ENCODE measurements at places on chromosomes 5 and 9. TPM values are rescaled to one million over a fixed set of nuclear protein-coding genes. Genes with fewer than 3 reads are reported as not detected.

SLC9A3 gene
- total RNA-seq = 3.0 TPM

REEP2 gene
- 3.5 TPM for total RNA-seq

WWC1 gene
- total RNA-seq = 2.4 TPM

TERT gene
- total RNA-seq = 10.1 TPM

CNTFR gene
- total RNA-seq = not detected

DNAJC21 gene
- 69.6 TPM for total RNA-seq

IL5 gene
- total RNA-seq = 7.0 TPM

TMEM252 gene
- total RNA-seq = not detected

ZFP37 gene
- total RNA-seq = 0.33 TPM

MYOZ3 gene
- 0.07 TPM for total RNA-seq

CAMSAP1 gene
- total RNA-seq = 45.2 TPM

LRRC19 gene
- total RNA-seq = not detected

- DNase-seq = no peak
These were observed 28.0 kb downstream of the SLC36A1 start for GRCh38 chr5:151475388-151475787.

DNA sequence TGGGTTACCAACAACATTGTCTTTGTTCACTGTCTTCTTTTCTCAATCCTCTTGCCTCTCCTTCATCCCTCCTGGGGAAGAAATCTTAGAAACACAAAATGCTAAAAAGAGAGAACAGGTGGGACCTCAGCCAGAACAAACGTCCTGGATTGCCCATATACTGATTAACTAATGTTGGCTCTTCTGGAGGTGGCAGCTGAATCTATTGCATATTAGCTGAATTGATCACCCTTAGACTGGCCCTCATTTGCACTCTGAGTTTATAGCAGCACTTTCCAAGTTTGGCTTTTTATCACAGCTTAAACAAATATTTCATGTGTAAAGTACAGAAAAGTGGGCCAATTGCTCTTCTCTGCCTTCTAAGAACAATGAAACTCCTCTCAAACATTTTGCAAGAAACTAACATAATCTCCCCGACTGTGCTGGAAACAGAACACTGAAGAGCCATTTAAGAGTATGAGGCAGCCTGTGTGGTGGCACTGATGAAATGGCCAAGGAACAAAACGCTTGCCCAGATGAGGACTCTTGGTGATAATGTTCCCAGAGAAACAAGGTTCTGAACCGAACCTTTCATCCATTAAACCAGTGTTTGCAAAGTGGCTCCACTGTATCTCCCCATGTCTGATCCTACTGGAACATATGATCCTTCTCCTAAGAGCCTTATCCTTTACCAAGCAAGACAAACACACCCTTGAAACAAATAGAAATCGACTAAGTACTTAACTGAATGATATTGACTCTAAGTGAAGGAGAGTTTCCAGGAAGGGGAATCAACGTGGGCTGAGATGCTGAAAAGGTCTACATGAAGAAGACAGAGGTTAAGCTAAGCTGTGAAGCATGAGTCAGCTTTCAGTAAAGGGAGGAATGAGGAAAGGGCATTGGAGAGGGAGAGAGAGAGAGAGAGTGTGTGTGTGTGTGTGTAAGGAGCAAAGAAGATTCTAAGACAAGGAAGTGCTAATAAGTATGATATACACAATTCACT lies 83.2 kb upstream of the LIFR start:
- no peak for DNase-seq

- no peak for DNase-seq
These were observed 113.8 kb downstream of the ALDH1A1 start for GRCh38 chr9:72839085-72839484.

- no peak for DNase-seq
These were observed 7.9 kb upstream of the ZNF608 start for GRCh38 chr5:124754206-124754927.

- no peak for DNase-seq
These were observed 53.6 kb upstream of the GABRB2 start for GRCh38 chr5:161600156-161600555.

- DNase-seq = no peak
These were observed 223.0 kb upstream of the DMRT1 start for GRCh38 chr9:618478-618877.

DNA sequence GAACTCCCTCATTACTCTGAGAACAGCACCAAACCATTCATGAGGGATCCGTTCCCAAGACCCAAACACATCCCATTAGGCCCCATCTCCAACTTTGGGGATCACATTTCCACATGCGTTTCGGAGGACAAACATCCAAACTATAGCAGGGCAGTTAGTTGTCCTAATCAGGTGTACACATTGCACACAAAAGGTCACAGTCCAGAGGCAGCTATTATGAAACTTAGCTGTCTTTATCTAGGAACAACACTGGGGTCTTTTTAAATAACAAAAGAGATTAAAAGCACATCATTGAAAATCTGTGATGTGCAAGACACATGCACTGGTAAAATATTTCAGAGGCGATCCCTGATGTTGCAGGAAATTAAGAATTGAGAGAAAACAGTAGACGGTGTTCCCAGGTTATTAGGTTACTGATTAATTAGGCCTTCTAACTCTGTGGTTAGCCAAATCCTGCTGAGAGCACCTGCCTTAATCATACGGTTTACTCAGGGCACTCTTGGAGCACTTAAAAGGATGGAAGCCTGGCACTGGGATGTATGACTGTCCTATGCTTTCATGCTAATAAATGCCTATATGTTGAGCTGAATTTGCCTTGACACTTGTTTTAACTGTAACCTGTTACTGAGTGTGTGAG lies 1574.5 kb upstream of the WWC1 start:
- no peak for DNase-seq

DNA sequence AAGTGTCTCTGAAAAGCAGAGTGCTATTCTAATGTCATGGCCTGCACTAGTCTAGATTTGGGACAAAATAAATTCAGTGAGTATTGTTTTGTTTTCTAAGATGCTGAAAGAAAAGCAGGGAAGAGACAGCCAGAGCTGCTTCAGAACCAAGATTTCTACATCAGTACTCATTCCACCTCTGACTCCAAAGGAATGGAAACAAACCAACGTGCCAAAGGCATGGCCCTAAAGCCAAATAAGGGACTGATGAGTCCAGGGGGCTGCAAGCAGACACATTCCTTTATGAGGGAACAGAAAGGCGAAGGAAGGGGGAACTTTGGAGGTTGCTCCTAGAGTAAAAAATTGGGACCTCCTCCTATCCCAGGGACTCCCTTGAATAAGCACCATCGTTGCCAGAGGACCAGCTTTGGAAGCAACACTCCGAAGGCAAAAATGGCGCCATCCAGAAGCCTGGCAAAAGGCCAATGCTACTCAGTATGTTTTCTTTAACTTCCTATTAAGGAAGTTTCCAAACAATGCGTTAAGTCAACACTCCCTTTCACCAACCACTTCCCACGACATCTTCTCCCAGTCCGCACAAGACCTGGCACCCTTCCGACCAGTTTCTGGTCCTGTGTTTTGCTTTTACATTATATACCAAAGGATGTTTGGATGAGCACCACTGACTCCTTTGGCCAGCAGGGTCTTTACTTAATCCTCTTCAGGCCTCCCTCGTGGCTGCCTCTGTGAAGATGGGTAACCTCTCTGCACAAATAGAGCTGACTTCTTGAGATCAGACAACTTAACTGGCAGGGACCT lies 31.6 kb downstream of the ADAM19 start:
- DNase-seq = no peak

DNA sequence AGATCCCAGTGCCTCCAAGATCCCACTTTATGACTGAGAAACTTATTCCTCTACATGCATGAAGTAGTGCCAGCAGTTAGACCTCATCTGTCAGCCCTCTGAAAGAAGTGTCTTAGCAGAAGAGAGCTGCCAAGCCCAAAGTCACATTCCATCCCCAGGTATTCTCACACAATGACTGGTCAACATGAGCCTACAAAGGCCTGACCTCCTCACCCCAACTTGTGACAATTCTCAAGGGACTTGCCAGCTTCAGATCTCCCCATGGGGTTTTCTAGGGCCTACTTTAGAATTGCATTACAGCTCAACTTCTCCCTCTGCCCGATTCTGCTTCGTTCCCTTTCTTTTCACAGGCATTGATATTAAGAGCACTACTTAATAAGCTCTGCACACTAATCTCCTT lies 393.8 kb upstream of the SLC30A5 start:
- DNase-seq = no peak

DNA sequence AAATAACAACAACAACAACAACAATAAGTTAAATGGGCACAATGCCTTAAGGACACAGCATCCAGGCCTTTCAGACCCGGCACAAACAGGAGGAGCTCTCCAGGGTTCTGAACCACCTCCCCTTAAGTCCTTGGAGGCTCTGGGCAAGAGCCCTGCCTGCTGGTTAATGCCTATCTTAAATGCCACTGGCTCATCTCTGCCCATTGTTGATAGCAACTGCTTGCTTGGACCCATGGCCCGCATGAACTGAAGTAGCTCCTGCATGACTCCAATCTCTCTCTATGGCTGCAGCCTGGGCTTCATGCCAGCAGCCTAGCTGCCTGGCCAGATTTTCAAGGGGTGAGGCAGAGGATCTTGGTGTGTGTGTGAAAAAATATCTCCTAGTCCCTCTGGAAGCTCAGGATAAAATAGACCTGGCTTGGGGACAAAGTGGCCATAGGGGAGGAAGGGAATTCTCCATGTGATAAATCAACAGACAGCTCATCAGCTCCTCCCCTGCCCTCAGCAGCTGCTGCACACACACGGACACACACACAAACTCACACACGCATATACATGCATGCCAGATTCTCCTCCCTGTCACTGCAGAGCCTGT lies 27.4 kb downstream of the FAM219A start:
- peak; percentile 80 for DNase-seq

DNA sequence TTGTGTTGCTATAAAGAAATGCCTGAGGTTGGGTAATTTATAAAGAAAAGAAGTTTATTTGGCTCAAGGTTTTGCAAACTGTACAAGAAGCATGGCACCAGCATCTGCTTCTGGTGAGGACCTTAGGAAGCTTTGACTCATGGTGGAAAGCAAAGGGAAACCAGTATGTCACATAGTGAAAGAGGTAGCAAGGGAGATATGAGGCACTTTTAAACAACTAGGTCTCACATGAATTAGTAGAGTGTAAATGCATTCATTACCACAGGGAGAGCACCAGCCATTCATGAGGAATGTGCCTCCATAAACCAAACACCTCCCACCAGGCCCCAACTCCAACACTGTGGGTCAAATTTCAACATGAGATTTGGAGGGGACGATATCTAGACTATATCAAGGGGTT lies 40.8 kb downstream of the OR2Y1 start:
- no peak for DNase-seq

GRCh38 chr9:116070256-116070914 lies 83.2 kb upstream of the PAPPA start:
- DNase-seq = no peak

DNA sequence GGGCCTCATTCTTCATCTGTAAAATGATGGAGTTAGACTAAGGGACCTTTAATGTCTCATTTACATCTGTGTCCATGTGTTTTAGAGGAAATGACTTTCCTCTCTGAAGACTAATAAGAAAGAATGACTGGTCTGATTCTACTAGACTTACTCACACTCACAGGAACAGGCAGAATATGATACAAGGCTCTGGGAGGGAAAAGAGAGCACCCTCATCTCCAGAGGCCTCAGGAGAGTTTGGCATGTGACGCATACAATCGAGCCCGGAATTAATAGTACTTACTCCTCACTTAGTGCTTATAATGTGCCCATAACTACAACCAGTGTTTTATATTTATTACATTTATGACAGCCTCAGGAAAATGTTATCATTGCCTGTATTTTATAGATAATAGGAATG lies 608.7 kb downstream of the KCTD16 start:
- DNase-seq = no peak

GRCh38 chr9:26750162-26750561 lies 142.4 kb downstream of the CAAP1 start:
- no peak for DNase-seq

- DNase-seq = no peak
These were observed 626.6 kb upstream of the SGCD start for GRCh38 chr5:155700333-155700732.

- DNase-seq = peak; percentile 94
These were observed 47.0 kb upstream of the TGFBR1 start for GRCh38 chr9:99057665-99058625.

DNA sequence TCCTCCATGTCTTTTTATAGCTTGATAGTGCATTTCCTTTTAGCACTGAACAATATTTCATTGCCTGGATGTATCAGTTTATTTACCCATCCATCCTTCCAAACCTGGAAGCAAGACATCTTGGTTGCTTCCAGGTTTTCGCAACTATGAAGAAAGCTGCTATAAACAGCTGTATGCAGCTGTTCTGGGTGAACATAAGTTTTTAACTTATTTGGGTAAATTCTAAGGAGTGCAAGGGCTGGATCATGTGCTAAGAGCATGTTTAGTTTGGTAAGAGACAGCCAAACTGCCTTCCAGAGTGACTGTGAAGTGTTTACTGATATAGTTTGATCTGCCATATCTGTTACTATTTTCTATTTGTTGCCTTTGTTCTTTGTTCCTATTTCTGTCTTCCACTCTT lies 58.5 kb downstream of the CSF2 start:
- DNase-seq = no peak

DNA sequence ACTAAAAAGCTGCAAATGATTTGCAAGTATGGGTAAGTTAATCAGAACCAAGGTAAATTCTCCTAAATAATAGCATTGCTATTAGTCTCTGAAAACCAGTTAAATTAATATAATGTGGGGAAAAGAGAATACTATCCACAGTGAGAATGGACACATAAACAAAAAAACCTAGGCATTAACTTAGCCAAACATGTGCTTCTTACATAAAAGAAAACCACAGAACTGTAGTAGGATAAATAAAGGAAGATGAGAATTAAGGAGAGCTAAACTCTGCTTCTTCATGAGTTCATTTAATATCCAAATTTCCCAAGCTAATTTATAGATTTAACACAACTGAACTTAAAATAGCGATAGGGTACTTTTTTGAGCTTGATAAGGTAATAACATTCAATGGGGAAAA lies 31.8 kb downstream of the ABCA1 start:
- no peak for DNase-seq

- DNase-seq = peak; percentile 76
These were observed 6.1 kb downstream of the ST6GALNAC4 start for GRCh38 chr9:127910613-127911205.

DNA sequence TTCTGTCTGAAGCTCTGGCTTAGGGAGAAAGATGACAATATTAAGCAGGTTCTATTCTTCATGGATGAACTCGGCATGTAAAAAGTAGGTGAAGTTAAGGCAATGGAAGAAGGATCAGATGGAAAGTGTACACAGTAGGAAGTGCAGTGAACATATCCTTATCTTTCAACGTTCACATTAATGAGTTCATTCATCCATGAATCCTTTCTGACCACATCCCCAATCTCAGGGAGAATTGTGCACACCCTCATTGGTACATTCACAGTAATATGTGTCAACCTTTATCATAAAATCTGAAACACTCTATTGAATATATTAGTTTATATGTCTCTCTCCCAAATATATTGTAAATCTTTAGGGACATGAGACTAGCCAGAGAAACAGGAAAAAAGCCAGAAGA lies 5.5 kb downstream of the GIN1 start:
- no peak for DNase-seq

GRCh38 chr5:159820692-159821091 lies 95.6 kb upstream of the ADRA1B start:
- DNase-seq = no peak

DNA sequence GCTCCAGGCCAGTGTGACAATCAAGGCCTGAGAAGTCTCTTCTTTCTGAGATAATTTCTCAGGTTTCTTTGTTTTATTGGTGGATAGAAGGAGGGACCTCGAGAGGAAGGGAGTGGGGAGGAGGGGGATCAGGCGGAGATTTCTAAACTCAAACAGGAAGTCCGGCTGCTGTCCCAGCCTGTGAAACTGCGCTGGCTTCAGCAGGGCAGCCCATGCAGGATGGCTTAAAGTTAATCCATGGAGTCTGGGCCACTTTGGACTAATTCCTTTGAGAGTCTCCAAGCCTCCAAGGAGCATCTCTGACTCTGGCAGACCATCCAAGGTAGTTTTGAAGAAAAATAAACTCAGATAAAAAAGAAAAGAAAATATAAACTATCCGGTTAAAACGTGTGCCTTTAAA lies 378.5 kb downstream of the MLLT3 start:
- no peak for DNase-seq

Measured in activated CD4-positive, alpha-beta T cell treated with anti-CD3 and anti-CD28 coated beads, Interleukin-2, amount 10 ng/mL, durations not matched to agents 24 days and 14 days (primary cell).